ENCODE measurements at places on chromosomes 5 and 9. TPM values are rescaled to one million over a fixed set of nuclear protein-coding genes. Genes with fewer than 3 reads are reported as not detected.

DNA sequence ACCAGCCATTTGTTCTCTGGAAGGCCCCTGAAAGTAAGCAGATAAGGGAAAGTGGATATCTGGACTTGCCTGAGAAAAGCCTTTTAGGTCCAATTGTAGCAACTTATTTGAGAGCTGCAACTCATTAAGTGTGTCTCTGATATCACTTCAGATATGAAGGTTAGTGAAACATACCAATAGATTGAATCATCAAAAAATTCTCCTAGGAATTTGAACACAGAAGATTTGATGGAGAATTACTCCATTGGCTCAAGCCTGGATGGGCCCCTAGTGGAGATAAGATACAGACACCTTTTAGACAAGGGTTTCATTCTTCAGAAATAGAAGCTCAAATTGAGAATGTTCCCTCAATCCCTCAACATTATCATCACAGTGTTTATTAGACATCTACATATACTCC, 356.7 kb downstream of the NDUFS4 start:
- no peak for DNase-seq

DNA sequence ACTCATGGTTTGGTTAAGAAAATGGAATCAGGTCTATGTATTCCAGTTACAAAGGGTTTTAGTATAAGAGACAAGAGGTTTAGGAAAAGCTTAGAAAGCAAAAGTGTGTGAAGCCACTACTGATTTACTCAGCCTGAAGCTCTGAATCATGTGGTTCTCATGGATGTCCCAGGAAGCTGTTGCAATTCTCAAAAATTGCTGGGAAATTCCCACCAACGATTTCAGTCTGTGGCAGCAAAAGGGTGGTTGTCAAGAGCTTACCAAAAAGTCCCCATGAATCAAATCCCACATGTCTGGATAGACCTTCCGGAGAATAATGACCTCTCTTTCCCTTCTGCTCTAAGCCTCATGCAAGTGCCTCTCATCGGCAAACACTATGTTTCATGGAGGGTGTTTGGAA, 929.9 kb downstream of the TLE4 start:
- DNase-seq = no peak

GRCh38 chr5:80921026-80921425, 39.1 kb upstream of the RASGRF2 start:
- DNase-seq = no peak

- no peak for DNase-seq
These were observed 12.6 kb downstream of the ZBTB5 start for GRCh38 chr9:37452611-37453010.

GRCh38 chr5:171956887-171957495, 49.4 kb downstream of the FBXW11 start:
- no peak for DNase-seq

DNA sequence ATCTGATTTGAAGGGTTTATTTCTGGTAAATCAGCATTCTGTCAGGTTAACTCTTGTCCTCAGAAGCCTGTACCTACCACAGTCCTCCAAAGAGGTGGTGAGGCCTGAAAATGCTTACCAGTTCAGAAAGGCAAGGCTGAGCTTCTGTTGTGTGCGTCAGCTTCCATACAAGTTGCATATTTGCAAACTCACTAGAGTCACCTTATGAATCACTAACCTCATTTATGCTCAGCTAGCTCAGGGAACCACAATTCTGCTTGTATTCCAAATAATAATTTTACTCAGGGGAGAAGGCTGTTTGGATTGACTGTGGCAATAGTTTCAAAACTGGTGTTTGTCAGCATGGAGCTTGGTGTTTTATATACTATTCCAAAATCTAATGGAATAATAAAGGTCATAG, 355.1 kb upstream of the RFX3 start:
- DNase-seq = no peak

Gene GHR
- not detected for polyA plus RNA-seq

Gene HAND1
- not detected for polyA plus RNA-seq
